ENCODE measurements at places on chromosomes 16 and 17. TPM values are rescaled to one million over a fixed set of nuclear protein-coding genes. Genes with fewer than 3 reads are reported as not detected.
A peak's percentile ranks its signal among the peaks of the same experiment; 100 is the strongest.

The FLCN gene
- 19.6 TPM for polyA plus RNA-seq

The ENPP7 gene
- polyA plus RNA-seq, result not detected

The PLA2G10 gene
- polyA plus RNA-seq, result not detected

- no peak for DNase-seq
These were observed 15.5 kb downstream of the ASIC2 start for GRCh38 chr17:33277436-33278100.

DNA sequence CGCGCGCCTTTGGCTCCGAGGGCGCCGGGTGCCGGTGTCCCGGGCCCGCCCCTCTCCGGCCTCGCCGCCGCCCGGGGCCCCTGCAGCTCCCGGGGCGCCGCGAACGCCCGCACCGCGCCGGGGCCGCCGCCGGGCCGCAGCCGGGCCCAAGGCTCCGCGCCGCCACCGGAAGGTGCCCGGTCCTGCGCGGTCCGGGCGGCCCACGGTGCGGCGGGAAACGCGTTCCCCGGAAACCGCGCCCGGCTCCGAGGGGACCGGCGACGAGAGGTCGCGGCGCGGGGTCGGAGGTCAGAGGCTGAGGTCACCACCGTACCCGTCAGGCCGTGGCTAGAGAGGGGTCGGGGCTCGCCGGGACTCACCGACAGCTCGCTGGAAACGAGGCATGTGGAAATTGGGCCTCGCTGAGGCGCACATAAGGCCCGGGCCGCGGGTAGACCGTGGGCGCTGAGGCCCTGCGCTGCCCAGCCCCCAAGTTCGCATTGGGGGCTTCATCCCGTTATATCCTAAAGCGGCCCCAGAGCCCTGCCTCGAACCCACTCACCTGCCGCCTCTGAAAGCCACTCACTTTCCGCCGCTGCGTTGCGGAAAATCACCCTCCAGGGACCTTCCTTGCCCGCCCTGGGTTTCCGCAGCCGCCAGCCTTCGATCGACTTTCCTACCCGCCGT is at the start of gene DUS1L:
DUS1L (minus strand) TSS at position 167 of the 666 bp plus-strand sequence. CDS start 745 bp downstream, outside the sequence.
- peak; percentile 37 for DNase-seq
